Upper lobe of right lung (tissue), 1 donor: ENCODE measurements at places on chromosomes 12 and 14. TPM values are rescaled to one million over a fixed set of nuclear protein-coding genes. Genes with fewer than 3 reads are reported as not detected.

MIP gene
- not detected for total RNA-seq

CLEC9A gene
- 0.43 TPM for total RNA-seq

SLC25A29 gene
- total RNA-seq = 104 TPM

DNA sequence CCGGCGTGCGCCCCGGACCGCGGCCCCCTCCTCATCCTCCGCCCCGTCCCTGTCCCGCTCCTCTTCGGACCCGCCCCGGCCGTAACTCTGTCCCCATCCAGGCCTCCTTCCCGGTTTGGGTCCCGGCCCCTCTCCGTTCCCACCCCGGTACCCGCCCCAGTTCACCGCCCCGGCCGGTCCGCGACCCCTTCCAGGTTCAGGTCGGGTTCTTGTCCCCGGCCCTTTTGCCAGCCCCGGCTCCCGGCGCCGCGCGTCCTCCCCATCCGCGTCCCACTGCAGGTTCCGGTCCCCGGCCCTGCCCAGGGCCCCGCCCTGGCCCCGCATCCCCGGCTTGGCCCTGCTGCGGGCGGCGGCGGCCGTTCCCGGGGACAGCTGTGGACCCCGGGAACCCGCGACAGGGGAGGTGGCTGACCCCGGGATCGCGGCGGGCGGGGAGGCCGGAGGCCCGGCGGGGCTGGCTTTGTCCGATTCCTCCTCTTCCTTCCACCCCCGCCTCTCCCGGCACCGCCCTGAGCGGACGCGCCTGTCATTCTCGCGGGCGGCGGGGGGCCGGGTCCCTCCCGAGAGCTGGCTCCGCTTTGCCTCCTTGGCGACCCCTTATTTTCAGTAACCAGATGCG, 601 bp downstream of the KLC1 start:
- DNase-seq = peak; percentile 80

DNA sequence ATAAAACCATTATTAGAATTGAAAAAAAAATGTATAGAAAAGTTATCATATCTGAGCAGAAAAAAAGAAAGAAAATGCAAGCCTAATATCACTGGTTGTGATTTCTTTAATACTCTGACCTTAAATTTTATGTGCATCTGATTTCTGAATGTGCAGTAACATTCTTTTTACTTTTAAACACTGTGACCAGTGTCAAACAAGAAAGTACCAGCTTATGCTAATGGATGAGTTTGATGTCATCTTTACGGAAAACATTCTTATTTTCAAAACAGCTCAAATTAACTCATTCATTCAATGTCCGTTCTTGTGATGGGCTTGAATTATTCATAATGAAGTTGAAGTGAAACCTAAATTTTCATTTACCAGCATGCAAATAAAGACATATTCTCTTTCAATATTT, at the start of gene TAS2R50:
Gene TAS2R50, minus strand, starts transcription at position 101 of the 400 bp plus-strand sequence. Its CDS starts 52 bp downstream, at position 49.
- no peak for DNase-seq

POLE2 gene
- total RNA-seq = 0.98 TPM

DNA sequence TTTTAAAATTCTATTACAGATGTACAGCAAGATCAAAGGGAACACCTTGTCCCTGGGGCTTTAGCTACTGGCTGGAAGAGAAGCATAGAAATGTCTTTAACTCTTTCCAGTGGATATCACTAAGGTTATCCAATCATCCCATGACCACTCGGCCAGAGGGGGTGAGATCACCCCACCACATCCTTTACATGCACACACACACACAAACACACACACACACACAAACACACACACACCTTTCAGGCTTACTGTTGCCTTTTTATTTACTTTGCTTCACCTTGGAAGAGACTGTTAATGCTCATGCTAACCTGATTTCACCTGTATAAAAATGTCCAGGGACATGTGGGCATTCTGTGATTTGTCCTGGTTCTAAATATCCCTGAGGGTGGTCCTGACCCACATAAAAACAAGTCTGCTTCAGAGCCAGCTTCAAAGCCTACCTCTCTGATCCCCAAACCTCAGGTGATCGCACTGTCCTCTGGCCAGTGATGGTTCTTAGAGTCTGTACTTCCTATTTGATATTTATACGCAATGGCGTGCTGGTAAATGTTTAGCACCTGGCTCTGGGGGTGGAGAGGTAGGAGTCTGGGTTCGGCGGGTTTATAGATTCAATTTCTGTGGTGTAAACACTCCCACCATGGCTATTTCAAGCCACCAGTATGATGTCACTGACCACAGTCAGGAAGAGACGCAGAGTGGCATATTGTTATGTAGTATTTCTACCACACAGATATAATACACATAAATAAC, 166.1 kb upstream of the EEA1 start:
- no peak for DNase-seq

DNA sequence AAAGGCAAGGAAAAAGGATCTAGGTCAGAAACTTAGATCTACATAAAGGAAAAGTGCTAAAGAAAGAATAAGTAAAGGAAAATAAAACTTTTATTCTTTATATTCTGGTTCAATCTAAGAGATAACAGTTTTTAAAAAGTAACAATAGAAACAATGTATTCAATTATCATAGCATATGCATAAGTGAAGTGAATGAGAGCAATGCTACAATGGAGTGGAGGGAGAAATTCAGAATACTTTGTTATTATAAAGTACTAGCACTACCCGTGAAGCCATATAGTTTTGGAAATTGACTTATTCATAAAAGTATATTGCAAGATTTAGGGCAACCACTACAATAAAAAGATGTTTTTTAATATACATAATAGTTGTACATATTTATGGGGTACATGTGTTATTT, 586.0 kb upstream of the MDGA2 start:
- no peak for DNase-seq

RD3L gene
- not detected for total RNA-seq
